ENCODE measurements at places on chromosomes 3 and 15.

- DNase-seq = peak; percentile 14
Measured at GRCh38 chr3:100029689-100030088, 84.6 kb downstream of the FILIP1L start.

GRCh38 chr3:150349314-150350097 lies 58.6 kb upstream of the TSC22D2 start:
- DNase-seq = no peak

DNA sequence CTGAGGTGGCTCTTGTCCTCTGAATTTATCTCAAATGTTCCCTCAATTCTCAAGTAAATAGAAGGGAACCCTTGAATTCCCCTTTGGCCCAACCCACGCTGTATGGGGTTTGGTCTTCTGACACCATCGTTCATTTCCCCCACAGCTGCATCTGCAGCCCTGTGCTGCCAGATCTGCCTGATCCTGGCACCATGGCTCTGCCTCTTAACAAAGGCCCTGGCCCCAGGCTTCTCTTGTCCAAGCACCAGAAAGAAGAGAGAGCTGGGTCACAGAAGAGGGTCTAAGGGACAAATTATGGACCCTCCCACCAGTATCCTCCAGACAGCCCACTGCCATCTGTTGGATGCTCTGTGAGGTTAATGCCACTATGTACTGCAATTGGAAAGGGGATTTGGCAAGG lies 1.8 kb downstream of the MAP1A start:
- no peak for DNase-seq

GRCh38 chr3:25870452-25870851 lies 80.6 kb downstream of the OXSM start:
- DNase-seq = no peak

- DNase-seq = no peak
Measured at GRCh38 chr15:69751566-69751965, 298.9 kb downstream of the RPLP1 start.

DNA sequence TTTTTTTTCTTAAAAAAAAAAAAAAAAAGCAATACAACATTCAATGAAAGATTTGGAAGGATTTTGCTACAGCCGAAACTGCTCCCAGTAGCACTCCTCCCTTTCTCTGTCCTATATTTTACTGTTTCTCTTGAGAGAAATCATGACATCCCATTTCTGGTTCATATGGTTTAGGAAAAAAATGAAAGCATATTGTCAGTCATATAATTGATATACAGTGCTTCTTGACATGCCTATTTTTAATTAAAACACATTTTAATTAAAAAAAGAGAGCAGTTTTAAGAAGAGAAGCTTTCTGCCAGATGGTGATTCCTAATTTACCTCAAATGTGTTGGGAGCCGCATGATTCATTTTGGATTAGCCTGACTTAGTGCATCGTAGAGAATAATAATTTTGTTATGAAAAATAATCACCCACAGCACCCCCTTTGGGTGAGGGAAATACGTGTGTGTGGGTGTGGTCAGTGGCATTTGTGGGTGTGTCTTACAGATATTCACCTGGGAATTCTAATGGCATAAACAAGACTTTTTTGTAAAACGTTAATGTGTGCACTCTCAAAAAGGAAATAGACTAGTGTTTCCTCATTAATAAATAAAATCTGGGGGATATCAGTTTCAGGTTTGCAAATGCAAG lies 544.5 kb downstream of the MFSD1 start:
- no peak for DNase-seq
